Stimulated activated CD4-positive, alpha-beta T cell treated with anti-CD3 and anti-CD28 coated beads, Interleukin-15, amount 100 ng/mL, for 48 hours (primary cell): ENCODE measurements at places on chromosomes 4 and X.

DNA sequence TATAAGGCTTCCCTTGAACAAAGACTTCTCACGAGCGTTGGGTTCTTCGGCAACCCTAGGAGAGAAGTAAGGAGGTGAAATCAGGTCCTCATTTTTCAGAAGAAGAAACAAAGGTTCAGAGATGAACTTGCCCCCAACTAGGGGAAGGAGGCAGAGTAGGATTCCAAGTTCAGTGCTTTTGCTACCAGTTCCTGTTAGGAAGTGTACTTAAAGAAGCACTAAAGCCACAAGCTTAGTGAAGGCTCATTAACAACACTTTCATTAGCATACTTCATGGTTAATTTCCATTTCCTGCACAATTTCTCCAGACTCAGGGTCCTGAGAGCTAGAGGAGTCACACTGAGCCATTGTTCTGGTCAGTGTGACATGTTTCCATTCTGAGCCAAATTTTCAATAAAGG is 52.1 kb downstream of the VSIG4 start:
- DNase-seq, result no peak

GRCh38 chr4:158756588-158756987 is 12.2 kb upstream of the FNIP2 start:
- no peak for DNase-seq

DNA sequence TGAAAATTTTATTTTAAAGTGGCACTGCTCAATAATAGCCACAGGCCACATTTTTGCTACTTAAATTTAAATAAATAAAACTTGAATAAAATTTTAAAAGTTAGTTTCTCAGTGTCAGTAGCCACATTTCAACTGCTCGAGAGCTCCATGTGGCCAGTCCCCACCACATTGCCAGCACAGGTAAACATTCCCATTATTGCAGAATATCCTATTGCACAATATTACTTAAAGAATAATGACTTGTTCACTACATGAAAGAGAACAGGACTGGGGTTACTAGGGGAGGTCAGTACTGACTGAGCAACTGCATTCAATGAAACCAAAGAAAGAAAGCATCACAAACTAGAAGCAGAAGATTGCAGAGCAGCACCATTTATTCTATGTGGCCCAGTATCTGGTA is 2201.6 kb upstream of the TENM3 start:
- DNase-seq, result no peak

- no peak for DNase-seq
Measured at GRCh38 chrX:109880629-109881028, 122.3 kb upstream of the TMEM164 start.

DNA sequence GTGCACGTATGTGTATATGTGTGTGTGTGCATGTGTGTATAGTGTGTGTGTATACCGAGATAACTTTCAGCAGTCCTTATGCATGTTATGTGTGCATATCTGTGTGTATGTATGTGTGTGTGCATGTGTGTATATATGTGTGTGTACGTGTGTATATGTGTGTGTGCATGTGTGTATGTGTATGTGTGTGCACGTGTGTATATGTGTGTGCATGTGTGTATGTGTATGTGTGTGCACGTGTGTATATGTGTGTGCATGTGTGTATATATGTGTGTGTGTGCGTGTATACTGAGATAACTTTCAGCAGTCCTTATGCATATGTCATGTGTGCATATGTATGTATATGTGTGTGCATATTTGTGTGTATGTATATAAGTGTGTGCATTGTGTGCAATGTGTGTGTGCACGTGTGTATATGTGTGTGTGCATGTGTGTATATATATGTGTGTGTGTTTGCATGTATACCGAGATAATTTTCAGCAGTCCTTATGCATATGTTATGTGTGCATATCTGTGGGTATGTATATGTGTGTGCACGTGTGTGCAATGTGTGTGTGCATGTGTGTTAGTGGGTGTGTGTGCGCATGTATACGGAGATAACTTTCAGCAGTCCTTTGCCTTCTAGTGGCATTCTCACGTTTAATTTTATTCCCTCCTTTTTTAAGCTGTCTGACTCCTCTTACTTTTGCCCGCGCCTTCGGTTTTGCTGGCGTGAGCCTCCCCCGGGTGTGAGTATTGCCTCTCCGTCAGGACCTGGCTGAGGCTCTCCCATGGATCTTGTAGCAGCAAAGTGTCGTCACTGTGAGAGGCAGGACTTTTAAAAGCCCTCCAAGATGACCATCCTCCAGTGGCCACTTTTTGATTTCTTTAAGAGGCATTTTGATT is 99.6 kb upstream of the SHOX start:
- DNase-seq, result no peak

DNA sequence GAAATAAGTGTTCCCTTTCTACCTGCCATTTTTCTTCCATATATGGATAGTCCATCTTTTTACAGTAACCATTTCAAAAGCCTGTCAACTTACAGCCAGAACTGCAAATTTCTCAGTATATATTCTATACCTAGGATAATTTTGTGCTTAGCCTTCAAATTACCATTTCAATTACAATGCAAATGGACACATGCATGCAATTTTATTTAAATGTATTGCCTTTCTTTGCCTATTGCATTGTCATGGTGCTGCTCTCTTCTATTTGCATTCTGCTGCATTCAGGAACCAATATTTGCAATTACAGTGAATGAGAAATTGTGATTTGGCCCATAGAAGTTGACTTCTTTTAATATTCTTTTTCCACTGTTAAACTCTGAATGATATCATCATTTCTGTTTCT is 1753.4 kb upstream of the TENM3 start:
- no peak for DNase-seq

DNA sequence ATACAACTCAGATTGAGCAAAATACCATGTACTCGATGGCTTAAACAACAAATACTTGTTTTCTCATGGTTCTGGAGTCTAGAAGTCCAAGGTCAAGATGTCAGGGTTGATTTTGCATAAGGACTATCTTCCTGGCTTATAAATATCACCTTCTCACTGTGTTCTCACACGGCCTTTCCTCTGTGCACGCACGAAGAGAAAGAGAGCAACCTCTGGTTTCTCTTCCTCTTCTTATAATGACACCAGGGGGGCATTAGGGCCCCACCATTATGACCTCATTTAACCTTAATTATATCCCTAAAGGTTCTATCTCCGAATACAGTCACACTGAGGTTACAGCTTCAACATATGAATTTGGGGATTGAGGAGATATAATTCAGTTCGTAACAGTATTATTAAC is 504.0 kb downstream of the MAGEE1 start:
- DNase-seq, result no peak

- DNase-seq, result no peak
Measured at GRCh38 chrX:3161681-3162080, 120.4 kb downstream of the ARSF start.

DNA sequence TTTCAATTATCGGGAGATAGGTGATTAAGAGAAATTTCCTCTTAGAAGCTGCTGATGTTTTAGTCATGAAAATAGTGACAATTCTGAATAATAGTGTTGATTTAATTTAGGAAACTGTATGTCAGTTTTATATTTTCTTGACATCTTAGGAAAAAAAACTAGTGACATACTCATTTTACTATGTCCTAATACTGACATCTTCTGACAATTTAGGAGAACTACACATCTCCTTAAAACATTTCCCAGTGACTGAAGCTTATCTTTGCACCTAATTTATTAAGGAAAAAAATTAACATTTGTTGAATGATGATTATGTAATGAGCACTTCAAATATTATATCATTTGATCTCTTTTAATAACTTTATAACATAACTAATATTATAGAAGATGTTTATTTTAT is 42.0 kb upstream of the RBMXL3 start:
- DNase-seq, result no peak

- DNase-seq, result no peak
Measured at GRCh38 chrX:48961585-48962091, 4.2 kb upstream of the OTUD5 start.

DNA sequence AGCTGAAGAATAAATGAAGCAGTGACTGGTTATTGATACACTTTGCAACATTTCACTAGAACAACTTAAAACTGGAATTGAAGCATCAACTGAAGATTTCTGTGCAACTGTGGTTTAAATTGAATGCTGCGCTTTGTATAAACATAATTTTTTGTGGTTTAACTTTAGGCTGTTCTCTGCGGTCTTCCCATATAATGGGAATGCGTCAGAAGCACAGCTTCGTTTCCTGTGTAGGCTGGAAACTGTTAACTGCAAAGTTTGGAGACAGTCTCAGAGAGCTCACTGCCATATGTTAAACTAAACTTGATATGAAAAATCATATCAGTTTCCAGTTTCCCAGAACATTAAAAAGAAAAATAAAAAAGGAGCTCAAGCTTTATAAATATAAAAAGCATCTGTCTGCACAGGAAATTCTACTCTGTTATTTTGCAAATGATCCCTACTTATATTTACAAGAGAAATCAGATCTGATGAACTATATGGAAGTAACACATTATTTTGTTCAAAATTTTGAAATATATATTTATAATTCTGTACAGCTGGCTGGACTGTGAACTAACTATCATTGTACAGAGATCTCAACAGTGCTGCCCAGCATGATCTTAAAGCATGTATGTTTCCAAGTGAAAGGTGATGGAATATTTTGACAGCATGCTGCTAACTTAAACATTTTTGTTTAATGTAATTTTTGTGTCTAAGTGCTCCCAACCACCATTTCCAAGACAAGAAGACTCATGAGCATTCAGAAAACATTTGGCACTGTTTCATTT is 139.9 kb downstream of the NDST3 start:
- DNase-seq, result no peak

DNA sequence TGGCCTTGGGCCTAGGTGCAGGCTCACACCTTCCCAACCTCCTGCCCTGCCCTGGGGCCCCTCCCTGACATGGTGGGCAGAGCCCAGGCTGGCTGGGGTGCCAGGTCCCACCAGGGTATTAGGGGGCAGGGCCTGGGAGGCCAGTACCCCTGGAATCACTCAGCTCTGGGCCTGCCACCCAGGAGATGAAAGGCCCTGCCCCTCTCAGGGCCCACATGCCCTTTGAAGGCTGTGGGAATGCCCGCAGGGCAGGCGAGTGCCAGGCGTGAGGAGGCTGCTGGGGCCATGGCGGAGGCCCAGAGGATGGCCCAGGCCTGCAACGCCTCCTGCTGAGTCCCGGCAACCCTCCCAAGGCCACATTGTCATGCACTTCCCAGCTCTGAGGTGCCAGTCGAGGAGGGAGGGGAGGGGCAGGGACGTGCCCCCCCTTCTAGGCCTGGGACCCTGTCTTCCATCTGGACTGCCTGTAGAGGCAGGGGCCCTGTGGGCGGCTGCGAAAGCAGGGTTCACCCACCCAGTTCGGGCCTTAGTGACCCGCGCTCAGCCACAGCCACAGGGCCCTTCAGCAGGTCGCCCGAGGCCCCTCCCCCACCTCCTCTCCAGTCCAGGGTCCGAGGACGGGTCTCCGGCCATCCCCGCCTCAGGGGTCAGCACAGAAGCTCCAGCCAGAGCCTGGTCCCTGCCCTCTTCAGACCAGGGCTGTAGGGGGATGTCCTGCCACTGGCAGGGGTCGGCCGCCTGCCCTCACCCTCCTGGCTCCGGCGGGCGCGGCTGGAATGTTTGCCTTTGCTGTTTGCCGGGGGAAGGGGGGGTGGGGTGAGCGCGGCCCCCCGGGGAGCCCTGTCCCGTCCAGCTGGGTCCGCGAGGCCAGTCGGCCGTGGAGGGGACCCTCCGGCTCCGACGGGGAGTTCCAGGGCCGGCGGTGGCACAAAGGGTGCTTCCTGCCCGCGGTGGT is 26.7 kb upstream of the FGFR3 start:
- no peak for DNase-seq

DNA sequence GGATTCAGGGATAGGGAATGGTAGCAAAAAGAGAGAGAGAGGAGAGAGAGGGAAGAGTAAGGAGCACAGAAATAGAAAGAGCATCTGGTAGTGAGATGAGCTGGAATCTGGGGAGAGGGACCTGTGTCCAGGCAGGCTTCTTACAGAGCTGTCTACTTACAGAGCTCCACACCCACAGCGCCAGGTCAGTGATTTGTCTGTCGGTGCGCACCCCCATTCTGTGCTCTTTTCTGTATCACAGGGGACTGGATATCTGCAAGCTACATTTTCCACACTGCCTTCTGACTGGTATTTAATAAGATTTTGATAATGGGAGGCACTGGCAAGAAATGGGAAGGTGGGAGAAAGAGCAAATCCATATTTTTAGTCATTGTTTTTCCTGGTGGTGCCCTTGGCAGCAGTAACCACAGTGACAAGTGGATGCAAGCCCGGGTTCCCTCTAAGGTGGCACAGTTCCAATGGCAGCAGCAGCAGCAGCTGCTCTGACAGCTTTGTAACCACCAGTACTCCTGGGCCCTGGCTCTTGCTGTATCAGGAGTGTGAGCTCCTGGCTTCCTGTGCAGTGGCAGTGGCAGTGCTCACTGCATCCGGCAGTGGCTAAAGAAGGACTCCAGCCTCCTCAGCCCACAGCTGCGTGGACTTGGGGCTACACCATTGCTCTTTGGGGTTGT is 300.5 kb downstream of the TRIML1 start:
- DNase-seq, result no peak

GRCh38 chr4:175745329-175745728 is 66.7 kb downstream of the GPM6A start:
- no peak for DNase-seq

DNA sequence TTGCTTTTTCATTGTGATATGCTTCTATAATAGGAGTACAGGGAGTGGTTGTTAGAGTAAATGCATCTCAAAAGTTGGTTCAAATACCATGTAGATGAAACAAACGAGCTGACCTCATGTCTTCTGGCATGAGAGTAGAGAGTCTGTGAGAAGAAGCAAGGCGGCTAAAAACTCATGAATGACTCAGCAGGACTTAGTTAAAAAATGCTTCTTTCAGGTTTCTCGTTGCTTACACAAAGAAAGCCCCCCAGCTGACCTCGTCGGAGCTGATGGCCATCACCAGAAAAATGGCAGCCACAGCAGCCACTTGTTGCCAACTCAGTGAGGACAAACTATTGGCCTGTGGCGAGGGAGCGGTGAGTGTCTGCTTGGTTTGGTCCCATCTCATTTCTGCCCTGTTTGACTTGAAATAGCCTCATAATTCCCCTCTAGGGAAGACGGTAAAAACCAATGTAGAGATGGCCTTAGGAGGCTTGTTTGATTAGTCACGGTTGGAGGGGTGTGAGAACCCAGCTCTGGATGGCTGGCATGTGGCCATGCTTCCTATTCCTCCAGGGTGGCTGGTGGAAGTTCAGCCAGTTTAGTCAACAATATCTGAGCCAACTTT is 14.5 kb downstream of the AFP start:
- no peak for DNase-seq

- DNase-seq, result no peak
Measured at GRCh38 chr4:96356591-96357370, 516.9 kb downstream of the PDHA2 start.
